ENCODE measurements at places on chromosomes 11 and 22.

GRCh38 chr11:45398325-45398724 lies 112.2 kb upstream of the SYT13 start:
- no peak for DNase-seq

DNA sequence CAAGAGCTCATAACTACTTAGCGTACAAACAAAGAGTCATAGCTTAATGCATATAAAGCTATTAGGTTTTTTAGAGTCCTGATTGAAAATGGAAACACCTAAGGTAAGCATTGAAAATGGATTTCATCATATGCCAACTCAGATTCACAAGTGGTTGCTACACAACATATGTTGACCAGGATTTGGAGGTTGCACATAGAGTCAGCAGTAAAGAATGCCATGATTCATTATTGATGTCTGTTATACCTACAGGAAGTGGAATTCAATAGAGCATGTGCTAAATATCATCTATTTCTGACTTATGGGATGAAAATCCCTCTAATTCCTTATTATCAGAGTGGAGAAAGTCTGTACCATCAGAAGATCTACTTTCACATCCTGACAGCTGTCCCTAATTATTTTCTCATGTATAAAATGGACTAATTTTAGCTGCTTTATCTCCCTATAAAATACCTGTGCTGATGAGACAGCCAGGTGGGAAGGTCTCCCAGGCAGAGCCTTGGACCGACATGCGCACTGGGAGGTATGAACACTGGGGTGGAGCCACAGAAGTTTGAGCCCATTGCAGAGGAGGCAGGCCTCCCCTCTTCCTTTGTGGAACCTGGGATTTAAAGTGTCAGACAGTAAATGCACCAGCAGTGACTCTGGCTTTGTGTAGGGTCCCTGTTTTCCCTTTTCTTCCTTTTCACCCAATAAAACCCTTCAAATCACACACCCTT lies 204.2 kb downstream of the AASDHPPT start:
- DNase-seq = no peak

DNA sequence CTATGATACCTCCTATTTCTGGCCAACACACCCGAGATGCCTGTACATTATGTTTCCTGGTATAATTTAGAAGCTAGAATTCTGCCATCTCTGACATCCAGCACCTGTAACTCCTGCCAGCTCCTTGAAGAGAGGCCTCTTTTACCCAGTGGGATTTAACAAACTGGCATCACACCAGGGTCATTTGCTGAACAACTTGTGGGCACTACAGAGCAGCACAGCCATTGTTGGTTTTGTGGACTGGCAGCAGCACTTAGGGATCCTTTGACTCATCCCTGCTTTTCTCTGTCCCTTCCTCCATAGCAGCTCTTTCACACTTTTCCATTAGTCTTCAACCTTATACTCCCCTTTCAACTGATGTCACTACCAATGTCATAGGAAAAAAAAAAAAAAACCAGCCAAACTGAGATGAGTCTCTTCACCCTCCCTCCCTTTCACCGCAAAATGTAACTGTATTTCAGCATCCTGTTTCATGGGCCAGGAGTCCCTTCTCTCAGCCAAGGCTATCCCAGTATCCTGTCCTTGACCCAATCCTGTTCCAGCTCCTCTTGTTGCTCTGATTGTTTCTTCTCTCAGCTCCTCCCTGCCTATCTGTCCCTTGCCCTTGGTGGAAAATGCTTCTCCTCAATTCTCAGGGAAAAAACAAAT lies 68.7 kb downstream of the PPFIBP2 start:
- DNase-seq = no peak

- no peak for DNase-seq
Observed at GRCh38 chr11:68315171-68315920, 3.0 kb downstream of the LRP5 start.

DNA sequence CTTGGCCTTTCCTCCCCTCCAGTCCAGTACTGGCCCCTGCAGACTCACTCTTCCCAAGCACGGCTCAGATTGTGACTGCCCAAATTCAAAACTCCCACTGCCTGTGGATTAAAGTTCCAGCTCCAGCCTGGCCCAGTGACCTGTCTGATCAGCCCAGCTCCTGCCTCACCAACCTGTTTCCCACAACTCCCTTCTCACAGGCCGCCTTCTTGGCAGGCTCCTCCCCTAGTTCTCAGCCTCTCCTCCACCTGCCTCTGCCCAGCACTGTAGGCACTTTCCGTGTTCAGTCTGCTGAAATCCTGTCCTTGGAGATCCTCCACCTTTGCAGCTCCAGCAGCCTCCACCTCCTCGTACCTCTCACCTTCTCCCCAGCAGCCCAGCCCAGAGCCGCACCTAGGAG lies 68.6 kb downstream of the MICAL2 start:
- DNase-seq = no peak

DNA sequence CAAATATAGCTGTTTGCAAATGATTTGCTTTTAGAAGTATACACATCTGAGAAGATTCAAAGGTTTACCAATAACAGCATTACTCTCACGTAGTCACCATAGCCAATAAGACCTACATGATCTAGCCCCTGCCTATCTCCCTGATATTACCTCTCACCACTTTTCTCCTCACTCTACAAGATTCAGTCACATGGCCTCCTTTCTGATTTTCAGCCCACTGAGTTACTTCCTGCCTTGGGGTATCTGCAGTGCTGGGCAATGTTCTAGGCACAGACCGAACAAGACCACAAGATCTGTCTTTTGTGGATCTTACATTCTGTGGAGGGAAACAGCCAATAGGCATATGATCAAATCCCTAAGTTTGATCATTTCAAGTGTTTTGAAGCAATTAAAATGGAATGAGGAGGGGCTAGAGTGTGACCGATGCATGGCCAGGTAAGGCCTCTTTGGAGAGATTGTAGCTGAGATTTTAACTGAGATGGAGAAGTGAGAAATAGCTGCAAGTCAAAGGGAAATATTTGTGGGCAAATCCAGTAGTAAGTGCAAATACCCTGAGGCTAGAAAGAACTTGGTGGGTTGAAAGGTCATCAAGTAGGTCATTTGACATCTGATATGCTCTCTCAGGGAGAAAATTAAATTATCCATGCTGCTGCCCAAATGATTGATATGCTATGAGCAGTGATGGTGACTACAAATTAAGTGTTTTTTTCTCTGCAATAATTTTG lies 43.1 kb downstream of the ARL14EP start:
- no peak for DNase-seq

DNA sequence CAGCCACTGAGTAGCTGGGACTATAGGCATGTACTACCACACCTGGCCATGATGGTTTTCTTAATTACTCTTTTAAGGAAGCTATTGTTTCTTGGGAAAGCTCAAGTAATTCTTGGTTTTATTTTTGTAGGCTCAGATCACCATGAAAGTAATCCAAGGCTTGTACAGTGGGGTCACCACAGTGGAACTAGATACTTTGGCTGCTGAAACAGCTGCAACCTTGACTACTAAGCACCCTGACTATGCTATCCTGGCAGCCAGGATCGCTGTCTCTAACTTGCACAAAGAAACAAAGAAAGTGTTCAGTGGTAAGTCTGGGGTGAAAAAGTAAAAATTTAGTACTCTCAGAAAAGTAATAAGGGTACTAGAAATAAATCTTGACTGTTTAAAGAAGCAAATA lies 11.3 kb downstream of the RRM1 start:
- no peak for DNase-seq

- no peak for DNase-seq
Observed at GRCh38 chr22:50694099-50694605, 21.5 kb downstream of the SHANK3 start.

- DNase-seq = no peak
Observed at GRCh38 chr11:82559609-82560008, 174.1 kb downstream of the FAM181B start.

GRCh38 chr11:45087900-45088160 lies 58.6 kb upstream of the PRDM11 start:
- peak; percentile 93 for DNase-seq

DNA sequence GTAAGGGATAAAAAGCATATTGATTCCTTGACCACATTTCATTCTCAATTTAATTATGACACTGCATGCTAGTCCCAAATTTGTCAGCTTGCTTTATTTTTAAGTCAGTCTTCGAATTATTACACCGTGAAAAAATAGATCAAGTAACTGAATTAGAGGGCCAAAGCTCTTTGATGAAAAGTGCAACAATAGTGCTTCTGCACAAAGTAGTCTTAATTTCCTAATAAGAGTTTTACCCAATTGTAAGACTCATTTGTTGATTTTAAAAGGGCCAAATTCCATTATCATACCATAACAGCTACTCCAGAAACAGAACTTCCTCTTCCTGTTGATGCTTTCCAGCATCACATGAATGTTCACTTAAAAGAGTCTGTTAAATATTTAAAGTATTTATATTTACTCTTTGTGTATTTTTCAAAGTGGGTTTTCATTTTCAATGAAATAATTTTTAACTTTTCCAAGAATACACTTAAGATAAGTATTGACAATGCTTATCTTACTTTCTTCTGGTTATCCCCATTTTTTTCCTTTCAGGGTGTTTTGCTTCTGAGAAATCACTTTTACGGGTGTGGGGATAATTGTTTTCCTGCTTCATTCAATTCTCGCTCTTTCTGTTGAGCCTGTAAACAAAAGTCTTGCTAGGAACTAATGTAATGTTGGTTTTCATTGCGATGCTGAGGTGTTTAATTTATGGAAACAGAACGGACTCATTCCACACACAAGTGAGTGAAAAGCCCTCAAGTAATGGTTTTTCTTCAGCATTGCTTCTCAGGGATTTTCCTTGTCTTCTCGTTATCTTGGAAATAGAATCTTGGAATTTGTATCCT lies 2.1 kb downstream of the ARHGEF12 start:
- DNase-seq = no peak

GRCh38 chr11:403021-403760 lies 9.2 kb downstream of the PKP3 start:
- DNase-seq = no peak

- no peak for DNase-seq
Observed at GRCh38 chr11:72950685-72951084, 136.5 kb downstream of the ATG16L2 start.

- peak; percentile 52 for DNase-seq
Observed at GRCh38 chr22:35622191-35622913, 5.2 kb upstream of the MB start.

GRCh38 chr22:49677495-49677889 lies 150.2 kb downstream of the BRD1 start:
- DNase-seq = no peak

- no peak for DNase-seq
Observed at GRCh38 chr11:13786688-13787087, 118.2 kb downstream of the FAR1 start.

GRCh38 chr11:10307022-10307399 lies 2.1 kb downstream of the ADM start:
- DNase-seq = no peak

DNA sequence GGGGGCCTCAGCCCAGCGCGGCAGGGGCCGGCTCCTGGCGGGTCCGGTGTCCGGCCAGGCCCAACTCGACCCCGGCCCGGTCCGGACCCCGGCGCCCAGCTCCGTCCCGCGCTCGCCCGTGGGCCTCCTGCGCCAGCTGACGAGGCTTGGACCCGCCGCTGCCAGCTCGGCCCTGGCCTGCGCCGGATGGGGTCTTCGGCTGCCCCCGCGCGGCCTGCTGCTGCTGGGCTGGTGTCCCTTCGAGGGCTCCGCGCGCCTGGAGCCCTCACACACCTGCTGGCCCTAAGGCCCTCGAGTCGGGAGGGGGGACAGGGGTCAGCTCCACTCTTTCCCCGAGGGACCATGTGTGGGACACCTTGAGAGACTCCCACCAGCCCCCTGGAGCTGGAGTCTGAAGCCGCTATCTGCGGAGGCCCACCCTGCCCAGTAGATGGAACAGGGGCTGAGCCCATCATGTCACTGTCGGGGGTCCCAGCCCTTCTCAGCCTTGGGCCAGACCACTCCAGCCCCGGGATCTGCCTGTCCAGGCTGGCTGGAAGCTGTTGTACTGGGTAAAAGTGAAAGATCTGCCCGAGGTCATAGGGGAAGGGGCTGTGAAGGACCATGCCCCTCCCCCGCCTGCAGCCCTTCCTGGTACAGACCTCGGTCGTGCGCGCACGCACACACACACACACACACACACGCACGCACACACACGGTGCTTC lies 768 bp upstream of the CDKN1C start:
- peak; percentile 64 for DNase-seq

DNA sequence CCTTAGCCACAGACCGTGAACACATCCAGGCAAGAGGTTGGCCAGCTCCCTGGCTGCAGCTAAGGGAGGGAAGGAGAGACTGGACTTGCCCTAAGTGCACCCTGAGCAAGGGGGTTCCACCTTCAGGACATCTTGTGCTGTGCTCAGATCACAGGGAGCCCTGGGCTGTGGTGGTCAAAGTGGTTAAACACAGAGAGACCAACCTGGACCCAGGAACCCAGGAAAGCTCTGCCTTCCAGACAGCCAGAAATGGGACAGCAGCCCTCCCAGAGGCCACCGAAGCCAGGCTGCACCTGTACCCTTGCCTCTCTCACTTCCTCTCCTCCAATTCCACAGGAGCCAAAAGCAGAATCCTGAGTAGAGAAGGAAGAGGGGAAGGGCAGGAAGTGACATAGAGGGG lies 105.2 kb upstream of the TMEM45B start:
- DNase-seq = no peak

DNA sequence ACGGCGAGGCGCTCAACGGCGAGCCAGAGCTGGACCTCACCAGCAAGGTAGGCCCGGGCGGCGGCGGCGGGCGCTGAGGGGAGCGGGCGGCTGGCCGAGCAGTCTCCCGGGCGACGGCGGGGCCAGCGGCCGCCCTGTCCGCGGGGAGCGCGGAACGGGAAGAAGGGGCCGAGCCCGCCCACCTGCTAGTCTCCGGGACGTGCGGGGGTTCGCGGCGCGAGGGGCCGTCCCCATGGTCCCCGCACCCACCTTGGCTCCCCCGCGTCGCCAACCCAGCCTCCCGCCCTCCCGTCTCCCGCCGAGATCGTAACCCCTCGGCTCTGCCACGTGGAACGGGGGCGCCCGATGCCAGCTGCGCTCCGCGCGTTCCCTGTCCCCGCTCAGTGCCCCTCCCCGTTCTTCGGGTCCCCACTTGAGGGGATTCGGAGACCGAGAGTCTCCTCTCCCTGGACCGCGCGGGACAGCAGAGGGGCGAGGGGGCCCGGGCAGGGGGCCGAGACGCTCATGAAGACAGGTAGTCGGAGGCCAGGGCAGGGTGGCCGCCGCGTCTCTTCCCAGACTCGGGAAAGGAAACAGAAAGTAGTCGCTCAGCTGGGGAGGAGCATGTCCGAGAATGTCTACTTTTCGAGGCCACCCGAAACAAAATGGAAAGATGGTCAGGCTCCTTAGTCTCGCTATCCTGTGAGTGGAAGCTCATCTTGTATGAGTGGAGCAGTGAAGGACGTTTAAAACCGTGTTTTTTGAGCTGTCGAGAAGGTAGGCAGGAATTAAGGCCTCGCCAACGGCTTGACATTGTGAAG lies 557 bp downstream of the GTPBP1 start:
- peak; percentile 48 for DNase-seq

GRCh38 chr22:39908136-39908535 lies 7.3 kb downstream of the GRAP2 start:
- no peak for DNase-seq

- no peak for DNase-seq
Observed at GRCh38 chr11:93783362-93783761, 720 bp upstream of the MED17 start.

- no peak for DNase-seq
Observed at GRCh38 chr22:31647523-31648320, 14.3 kb downstream of the PISD start.

- DNase-seq = no peak
Observed at GRCh38 chr11:72274435-72274834, 30.5 kb upstream of the PHOX2A start.
